ENCODE measurements at places on chromosomes 12 and 14. TPM values are rescaled to one million over a fixed set of nuclear protein-coding genes. Genes with fewer than 3 reads are reported as not detected.

Gene PPP1R36
- 11.2 TPM for total RNA-seq

Gene PPFIA2
- total RNA-seq: not detected

Gene MUCL1
- total RNA-seq: not detected

Gene KRT6B
- total RNA-seq: not detected

Gene OAS3
- total RNA-seq: 10.6 TPM

Gene PTGER2
- total RNA-seq: 1.1 TPM

Gene RDH16
- total RNA-seq: not detected

Gene RNASE7
- not detected for total RNA-seq

Gene TMEM132D
- not detected for total RNA-seq

All from transverse colon (tissue), 4 donors.